ENCODE measurements at places on chromosomes 6 and 20.

GRCh38 chr6:50661636-50662035 lies 51.7 kb upstream of the TFAP2D start:
- no peak for DNase-seq

- DNase-seq: no peak
Measured at GRCh38 chr6:162999575-163000285, 272.0 kb downstream of the PACRG start.

DNA sequence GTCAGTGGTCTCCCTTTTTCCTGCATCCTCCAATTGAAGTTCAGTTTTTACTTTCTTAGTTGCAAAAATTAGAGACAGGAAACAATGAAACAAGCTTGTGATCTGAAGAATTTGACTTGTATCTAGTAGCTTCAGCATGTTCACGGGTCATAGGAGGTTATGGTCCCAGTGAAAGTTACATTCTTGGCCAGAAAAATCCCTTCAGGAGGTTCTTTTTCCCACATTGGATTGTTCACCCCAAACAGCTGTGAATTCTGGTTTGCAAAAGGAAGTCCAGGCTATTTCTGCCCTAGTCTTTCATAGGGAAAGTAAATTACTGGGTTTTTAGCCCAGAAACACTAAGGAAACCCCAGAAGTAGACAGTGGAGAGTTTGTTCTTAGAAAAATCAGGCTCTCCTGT lies 8.1 kb downstream of the ANKS1A start:
- DNase-seq: no peak

GRCh38 chr6:41656002-41656691 lies 17.9 kb downstream of the MDFI start:
- DNase-seq: peak; percentile 74

DNA sequence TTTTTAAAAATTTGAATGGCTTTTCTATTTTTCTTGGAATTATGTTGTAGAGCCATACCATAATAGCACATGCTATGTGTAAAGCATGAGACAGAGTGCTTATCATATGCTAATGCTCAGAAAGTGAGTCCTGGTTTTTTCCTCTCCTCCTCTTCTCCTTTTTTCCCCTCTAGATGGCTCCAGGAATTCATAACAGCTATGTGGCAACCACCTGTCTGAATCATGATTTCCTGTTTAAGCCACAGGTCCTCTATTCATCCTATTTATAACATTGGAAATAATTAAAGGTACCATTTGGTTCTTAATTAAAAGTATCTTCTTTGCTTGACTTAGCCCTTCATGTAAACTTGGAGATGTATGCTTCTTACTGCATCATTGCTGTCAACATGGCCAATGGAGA lies 260.0 kb upstream of the MAP3K7 start:
- no peak for DNase-seq

- DNase-seq: no peak
Measured at GRCh38 chr6:104566411-104566810, 293.3 kb downstream of the HACE1 start.
